ENCODE measurements at places on chromosomes 1 and 21. TPM values are rescaled to one million over a fixed set of nuclear protein-coding genes. Genes with fewer than 3 reads are reported as not detected.
A peak's percentile ranks its signal among the peaks of the same experiment; 100 is the strongest.

DNA sequence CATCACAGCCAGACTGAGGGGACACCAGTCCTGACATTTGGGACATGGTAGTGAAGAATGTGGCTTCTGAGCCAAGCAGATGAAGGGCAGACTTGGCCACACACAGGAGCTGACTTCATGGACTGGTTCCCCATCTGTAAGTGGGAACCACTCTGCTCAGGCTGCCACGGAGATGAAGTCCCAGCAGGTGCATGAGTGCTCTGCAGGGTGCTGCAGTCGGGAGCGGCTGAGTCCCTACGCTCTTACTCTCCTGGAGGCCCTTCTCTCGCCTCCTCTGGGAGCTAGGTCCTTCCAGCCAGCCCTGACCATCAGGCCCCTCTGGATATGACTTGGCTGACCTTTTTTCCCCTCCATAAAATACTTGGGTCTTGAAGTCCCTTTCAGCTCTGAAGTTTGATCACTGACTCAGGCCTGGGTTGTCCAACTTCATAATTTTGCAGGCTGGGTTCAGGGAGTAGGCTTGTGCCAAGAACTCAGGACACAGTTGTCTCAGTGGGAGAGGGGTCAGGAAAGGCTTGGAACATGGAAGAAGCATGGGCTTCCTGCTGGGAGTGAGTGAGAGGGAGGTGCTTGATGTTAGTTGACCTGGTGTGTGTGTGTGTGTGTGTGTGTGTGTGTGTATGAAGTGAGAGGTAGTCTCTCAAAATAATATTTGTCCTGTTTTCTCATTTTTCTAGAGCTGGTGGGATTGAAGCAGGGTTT is 21.0 kb upstream of the EPS8L3 start:
- no peaks in the 10 kb centered on the region for H3K36me3 ChIP-seq
- peaks cover 50% of the 10 kb centered on the region for H3K4me1 ChIP-seq
- no peak overlapping the region for H3K4me3 ChIP-seq
- H3K27ac ChIP-seq = no peak overlapping the region

GRCh38 chr1:156126630-156127534 is 12.4 kb downstream of the LMNA start:
- peak overlapping the region; percentile 99 for H3K27ac ChIP-seq
- H3K4me1 ChIP-seq = peaks cover 87% of the 10 kb centered on the region
- peaks cover 98% of the 10 kb centered on the region for H3K36me3 ChIP-seq
- peak; percentile 71 for DNase-seq
- H3K4me3 ChIP-seq = peak overlapping the region; percentile 82
- H3K27me3 ChIP-seq = no peaks in the 10 kb centered on the region

- no peaks in the 10 kb centered on the region for H3K27me3 ChIP-seq
- H3K4me1 ChIP-seq = no peaks in the 10 kb centered on the region
- no peak for DNase-seq
- no peaks in the 10 kb centered on the region for H3K36me3 ChIP-seq
- no peak overlapping the region for H3K4me3 ChIP-seq
- no peak overlapping the region for H3K27ac ChIP-seq
These were observed 370.4 kb upstream of the ST6GALNAC5 start for GRCh38 chr1:76496871-76497270.

DNA sequence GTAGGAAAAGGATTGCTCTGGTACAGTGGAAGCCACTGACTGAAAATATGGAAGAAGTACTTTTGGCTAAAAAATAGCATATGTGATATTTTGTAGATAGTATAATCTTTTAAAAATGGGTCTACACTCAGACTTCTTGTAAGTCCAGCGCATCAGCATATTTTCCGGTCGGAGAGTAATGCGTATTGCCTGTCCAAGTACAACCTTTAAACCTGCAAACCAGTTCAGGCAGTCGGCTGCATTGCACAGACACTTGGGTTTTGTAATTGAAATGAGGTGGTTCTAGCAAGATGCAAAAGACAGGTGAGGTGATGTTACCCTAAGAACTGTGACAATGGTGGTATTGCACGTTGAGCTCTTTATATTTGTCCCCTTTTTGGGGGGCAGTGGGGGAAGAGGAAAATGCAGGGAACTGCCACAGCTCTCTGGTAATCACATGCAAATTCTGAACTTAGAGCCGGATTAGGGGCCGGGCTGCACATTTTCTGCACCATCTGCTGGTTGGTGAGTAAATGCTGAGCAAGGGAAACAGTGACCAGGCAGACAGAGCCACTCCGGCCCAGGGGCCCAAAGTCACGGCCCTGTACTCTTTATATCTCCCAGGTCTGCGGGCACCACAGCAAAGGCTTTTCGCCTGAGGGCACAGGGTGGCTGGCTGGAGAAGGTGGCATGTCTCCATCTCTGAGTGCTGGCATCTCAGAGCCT is 2.3 kb downstream of the GPR137B start:
- DNase-seq = no peak
- H3K27ac ChIP-seq = no peak overlapping the region
- peaks cover 38% of the 10 kb centered on the region for H3K27me3 ChIP-seq
- H3K4me3 ChIP-seq = no peak overlapping the region
- H3K36me3 ChIP-seq = peaks cover 25% of the 10 kb centered on the region

DNA sequence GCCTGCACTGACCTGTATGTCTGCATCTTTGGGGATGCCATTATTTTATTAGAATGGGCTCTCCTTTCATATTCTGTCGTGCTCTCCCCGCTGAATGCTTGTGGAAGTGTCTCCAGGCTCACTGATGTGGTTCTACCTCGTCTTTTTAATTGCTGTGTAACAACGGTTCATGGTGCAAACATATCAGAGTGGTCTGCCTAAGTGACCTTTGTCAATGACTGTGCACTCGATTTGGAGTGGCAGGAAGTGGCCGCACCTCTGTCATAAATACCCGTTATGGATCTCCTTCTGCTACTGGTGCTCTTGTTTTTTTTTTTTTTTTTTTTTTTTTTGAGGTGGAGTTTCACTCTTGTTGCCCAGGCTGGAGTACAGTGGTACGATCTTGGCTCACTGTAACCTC is 38.3 kb downstream of the SPSB1 start:
- H3K27ac ChIP-seq = no peak overlapping the region
- H3K4me1 ChIP-seq = no peaks in the 10 kb centered on the region
- DNase-seq = no peak
- no peak overlapping the region for H3K4me3 ChIP-seq
- H3K27me3 ChIP-seq = no peaks in the 10 kb centered on the region
- no peaks in the 10 kb centered on the region for H3K36me3 ChIP-seq

GRCh38 chr1:85321237-85321964 is 45.0 kb upstream of the BCL10 start:
- peaks cover 61% of the 10 kb centered on the region for H3K4me1 ChIP-seq
- DNase-seq = no peak
- no peak overlapping the region for H3K4me3 ChIP-seq
- no peak overlapping the region for H3K27ac ChIP-seq
- H3K36me3 ChIP-seq = peaks cover 31% of the 10 kb centered on the region

DNA sequence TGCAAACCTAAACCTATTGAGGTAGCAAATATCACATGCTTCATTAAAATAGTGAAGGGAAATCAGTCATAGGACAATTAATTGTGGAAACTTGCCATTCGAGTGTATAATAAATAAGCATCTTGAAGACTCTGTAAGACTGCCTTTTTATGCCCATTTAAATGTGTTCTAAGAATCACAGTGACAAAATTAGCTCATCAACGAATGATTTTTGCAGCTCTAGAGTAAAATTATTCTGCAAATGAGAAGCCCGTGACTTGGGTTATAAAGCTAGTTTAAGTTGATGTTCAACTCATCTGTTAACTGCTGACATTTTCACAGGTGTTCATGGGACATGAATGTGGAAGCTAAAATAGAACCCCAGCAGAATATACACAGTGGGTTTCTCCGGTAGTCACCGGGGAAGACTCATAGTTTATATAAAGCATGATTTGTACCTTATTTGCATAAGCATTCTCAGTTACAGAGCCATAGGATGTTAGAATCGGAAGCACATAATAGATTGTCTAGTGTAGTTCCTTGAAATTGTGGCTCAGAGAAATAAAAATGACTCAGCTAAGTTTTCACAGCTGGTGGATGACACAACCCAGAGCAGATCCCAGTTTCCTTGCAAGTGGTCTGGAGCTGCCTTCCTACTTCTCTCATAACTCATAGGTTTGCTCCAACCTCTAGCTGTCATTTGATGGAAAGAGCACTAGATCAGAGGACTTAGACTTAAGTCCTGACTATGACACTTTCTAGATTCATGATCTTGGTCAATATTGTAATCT is 107.3 kb downstream of the UCHL5 start:
- DNase-seq = no peak
- H3K27ac ChIP-seq = no peak overlapping the region
- no peak overlapping the region for H3K4me3 ChIP-seq
- no peaks in the 10 kb centered on the region for H3K4me1 ChIP-seq
- H3K27me3 ChIP-seq = no peaks in the 10 kb centered on the region
- H3K36me3 ChIP-seq = no peaks in the 10 kb centered on the region

GRCh38 chr1:54186056-54186455 is 13.8 kb downstream of the CYB5RL start:
- H3K36me3 ChIP-seq = no peaks in the 10 kb centered on the region
- no peak overlapping the region for H3K4me3 ChIP-seq
- no peaks in the 10 kb centered on the region for H3K27me3 ChIP-seq
- H3K27ac ChIP-seq = no peak overlapping the region

DNA sequence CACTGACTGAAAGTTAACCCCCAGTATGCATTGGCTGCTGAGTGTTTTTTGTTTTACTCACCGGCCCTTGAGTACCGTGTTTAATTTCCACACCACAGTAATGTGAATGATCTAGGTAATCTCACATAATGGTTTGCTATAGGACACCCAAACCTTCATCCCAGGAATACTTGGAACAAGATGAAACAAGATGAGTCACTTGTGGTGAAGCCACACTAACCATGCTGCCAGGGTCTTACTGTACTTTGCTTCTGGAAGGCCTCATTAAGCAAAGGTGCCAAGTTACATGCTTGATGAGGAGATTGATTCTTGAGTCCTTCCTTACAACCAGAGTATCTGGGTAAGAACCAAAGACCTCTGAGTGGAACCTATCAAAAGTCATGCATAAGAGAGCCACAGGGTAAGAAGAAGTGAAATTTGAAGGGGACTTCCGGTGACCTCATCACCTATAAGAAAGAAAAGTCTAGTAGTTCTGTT is 163.3 kb downstream of the NRIP1 start:
- peaks cover 29% of the 10 kb centered on the region for H3K4me1 ChIP-seq
- peak; percentile 6 for DNase-seq
- H3K27me3 ChIP-seq = no peaks in the 10 kb centered on the region
- no peaks in the 10 kb centered on the region for H3K36me3 ChIP-seq
- H3K4me3 ChIP-seq = no peak overlapping the region

- peak overlapping the region; percentile 90 for H3K4me3 ChIP-seq
- H3K27ac ChIP-seq = peak overlapping the region; percentile 94
- DNase-seq = peak; percentile 70
- no peaks in the 10 kb centered on the region for H3K27me3 ChIP-seq
- H3K36me3 ChIP-seq = peaks cover 39% of the 10 kb centered on the region
- peaks cover 36% of the 10 kb centered on the region for H3K4me1 ChIP-seq
These were observed 534 bp downstream of the SLC6A9 start for GRCh38 chr1:44030605-44031251.

DNA sequence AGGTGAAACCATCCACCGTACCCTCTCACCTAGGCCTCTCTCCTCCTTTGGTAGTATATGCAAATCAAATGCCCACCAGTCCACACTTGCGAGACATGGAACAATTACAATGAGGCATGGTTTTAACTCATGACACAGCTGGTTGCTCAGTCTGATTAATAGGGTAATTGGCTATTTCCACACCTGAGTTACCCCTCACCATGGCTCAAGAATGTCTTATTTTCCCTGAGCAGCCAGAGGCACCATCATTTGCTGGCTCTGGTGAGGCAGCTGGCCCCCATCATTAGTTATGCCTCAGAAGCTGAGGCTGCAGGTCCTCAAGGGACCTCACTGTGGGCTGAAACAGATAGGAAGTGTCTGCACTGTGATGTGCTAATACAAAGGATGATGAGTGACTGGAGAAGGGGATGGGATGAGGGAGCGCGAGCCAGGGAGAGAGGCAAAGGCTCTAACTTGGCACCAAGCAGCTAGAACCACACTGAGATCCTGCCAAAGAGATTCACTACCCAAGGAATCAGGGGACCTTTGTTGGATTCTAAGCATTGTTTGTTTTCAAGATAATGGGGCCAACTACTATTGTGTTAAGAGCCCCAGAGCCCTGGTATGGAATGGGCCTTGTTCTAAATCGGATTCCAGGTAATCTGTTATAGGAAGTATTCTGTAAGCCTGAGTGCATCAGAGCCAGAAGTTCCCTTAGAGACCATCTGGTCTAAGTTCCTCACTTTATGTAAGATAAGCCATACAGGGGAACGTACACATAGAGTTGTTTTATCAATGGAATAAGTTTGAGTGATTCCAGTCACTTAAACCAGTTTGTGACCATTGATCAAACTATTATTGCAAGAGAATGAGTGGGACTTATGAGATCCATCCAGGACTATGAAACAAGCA is 80.0 kb upstream of the CNTN2 start:
- H3K27me3 ChIP-seq = peaks cover 100% of the 10 kb centered on the region
- no peaks in the 10 kb centered on the region for H3K36me3 ChIP-seq
- H3K27ac ChIP-seq = no peak overlapping the region
- no peak for DNase-seq
- no peak overlapping the region for H3K4me3 ChIP-seq
- H3K4me1 ChIP-seq = peaks cover 8% of the 10 kb centered on the region

DNA sequence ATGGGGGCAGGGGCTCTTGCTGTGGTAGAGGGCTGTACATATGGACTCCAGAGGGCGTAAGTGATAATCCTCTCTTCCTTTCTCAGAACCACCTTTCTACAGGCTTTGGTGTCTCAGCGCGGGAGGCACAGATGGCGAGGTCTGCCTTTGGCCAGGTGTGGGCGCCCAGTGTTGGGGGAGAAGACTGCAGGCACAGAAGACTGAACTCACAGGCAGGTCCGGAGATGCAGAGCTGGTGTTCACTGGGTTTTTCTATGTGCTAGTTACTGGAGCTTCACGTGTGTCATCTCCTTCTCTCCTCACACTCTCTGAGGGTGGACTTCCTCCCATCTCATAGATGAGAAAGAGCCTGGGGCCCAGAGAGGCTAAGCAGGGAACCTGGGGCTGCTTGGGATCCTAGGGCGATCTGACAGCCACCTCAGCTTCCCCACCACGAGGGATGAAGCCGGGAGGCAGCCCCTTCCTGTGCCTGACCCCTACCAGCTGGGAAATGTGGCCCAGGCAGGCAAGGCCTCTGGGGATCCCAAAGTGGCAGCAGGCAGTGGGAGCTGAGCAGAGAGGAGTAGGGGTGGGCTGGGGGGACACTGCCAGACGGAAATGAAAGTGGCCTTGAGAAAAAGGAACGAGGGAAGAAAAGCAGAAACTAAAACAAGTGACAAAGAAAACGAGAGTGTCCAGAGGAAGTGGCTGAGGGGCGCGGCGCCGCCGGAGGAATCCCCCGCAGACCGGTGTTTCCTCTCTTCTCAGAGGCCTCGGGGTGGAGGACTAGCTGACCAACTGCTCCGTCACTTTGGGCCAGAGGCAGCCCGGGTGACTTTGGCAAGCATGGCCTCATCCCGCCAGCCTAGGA is 191.6 kb downstream of the HIVEP3 start:
- peaks cover 26% of the 10 kb centered on the region for H3K27me3 ChIP-seq
- H3K4me3 ChIP-seq = no peak overlapping the region

- H3K27ac ChIP-seq = no peak overlapping the region
- H3K36me3 ChIP-seq = peaks cover 63% of the 10 kb centered on the region
- H3K4me3 ChIP-seq = no peak overlapping the region
These were observed 17.0 kb downstream of the SRRM1 start for GRCh38 chr1:24659993-24660665.

- H3K4me1 ChIP-seq = no peaks in the 10 kb centered on the region
- H3K36me3 ChIP-seq = no peaks in the 10 kb centered on the region
- no peak overlapping the region for H3K4me3 ChIP-seq
- DNase-seq = no peak
These were observed 204.1 kb upstream of the PTGFR start for GRCh38 chr1:78286686-78287085.

Gene TSTD1
- total RNA-seq = 74.1 TPM

Gene ATP6V1G3
- not detected for total RNA-seq

Gene WARS2
- 8.8 TPM for total RNA-seq

Gene SERTAD4
- 5.5 TPM for total RNA-seq

Gene DNASE2B
- total RNA-seq = not detected

Gene KCNJ10
- total RNA-seq = not detected

Gene MASP2
- total RNA-seq = not detected

Gene CFAP74
- not detected for total RNA-seq

Gene ITLN2
- not detected for total RNA-seq
